ENCODE measurements at places on chromosomes 5 and 9.

- no peak for DNase-seq
Observed at GRCh38 chr5:97888439-97888838, 705.4 kb upstream of the RIOK2 start.

DNA sequence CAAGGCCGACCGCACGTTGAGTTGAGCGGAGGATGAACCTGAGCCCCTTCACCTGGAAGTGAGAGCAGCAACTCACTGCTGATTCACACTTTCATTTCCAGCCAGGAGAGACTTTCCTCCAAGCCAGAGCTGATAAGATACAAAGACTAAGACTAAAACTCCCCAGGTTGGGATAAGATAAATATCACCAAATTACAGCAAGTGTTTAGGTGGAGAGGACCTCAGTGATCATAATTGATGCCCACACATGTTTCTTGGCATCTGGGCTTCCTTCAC, 6.4 kb upstream of the NKD2 start:
- DNase-seq = no peak

DNA sequence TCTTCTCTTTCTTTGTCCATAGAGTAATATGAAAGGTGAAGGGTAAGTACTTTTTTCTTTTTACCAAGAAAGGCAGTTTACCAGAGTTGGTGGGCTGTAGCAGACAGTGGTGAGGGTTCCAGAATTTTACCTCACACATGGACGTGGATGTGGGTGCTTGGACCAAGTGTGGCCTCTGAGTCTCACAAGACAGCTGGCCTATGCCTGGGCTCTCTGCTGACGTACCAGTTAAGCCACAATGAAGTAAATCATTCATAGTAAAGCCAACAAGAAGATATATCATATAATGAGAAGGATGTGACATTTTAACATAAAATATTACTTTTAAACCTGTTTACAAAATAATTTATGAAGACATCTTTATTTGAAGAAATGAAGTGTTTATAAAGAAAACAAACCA, 106.0 kb downstream of the PRKACG start:
- DNase-seq = no peak

GRCh38 chr9:38680837-38681445, 39.0 kb downstream of the FAM240B start:
- DNase-seq = no peak

DNA sequence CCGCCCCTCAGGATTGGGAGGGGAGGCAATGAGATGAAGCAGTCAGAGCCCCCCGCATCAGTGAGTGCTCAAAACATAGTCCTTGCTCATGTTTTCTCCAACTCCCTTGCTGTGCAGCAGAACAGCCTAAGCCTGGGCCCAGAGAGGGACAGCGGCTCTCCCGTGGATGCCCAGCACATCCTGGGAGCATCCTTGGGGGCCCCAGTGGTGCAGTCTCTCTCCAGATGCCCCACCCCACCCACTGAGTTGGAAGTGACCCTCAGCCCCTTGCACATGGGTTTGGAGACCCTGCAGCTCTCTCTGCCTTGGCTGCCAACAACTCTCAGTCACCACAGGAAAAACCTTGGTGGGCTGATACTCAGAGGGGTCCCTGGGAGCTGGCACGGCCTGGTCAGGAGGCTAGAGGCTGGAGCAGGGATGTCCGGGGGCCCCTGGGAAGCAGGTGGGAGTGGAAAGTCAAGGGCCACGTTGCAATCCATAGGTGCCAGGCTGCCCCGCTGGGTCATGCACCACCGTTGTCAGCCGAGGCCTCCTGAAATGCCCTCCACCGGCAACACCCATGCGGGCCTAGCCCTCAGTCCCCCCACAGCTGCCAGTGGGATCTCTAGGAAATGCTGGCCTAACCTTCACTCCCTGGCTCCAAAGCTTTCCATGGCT, 242.5 kb downstream of the PBX3 start:
- no peak for DNase-seq

DNA sequence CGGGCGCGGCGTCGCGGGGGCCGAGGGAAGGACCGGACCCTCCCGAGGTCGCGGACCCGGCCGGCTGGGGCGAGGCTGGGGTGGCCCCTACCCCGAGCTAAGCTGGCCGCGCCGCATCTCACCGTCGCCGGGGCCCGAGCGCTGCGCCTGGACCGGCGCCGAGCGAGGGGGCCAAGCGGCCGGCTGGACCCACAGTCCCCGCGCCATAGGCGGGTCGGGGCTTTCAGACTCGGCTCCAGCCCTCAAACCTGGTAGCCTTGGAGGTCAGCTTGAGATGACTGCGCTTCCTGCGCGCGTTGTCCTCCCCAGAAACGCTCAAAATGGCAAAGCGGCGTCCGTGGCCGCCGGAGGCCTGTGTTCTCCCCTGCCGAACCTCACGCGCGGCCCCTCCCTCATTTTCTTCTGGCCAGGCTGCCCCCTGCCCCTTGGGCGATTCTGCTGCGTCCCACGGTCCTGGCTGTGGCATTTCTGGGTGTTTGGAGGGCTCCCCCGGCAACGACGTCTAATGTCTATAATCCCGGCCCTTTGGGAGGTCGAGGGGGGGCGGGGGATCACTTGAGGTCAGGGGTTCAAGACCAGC, 8.7 kb upstream of the GRIN1 start:
- DNase-seq = no peak

DNA sequence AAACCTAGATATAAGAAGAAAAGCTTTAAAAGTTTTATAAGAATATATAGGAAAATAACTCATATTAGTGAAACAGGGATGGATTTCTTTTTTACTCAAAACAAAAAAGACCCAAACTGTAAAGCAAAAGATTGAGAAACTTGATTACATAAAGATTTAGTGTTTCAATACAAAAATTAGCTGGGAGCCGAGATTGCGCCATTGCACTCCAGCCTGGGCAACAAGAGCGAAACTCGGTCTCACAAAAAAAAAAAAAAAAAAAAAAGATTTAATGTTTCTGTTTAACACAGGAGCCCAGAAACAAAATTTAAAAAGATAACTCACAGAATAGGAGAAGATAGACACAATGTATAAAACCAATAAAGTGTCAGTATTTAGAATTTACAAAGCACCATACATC, 45.2 kb downstream of the CDC14B start:
- DNase-seq = no peak

- no peak for DNase-seq
Observed at GRCh38 chr5:27619982-27620381, 581.6 kb upstream of the CDH9 start.

GRCh38 chr9:131923766-131924165, 155.9 kb downstream of the MED27 start:
- no peak for DNase-seq

GRCh38 chr9:131833906-131834305, 94.0 kb upstream of the RAPGEF1 start:
- DNase-seq = no peak

- no peak for DNase-seq
Observed at GRCh38 chr5:55821731-55822512, 29.2 kb upstream of the IL31RA start.

GRCh38 chr5:106020894-106021293, 1649.8 kb downstream of the EFNA5 start:
- DNase-seq = no peak

GRCh38 chr5:91114658-91115057, 268.5 kb downstream of the ARRDC3 start:
- no peak for DNase-seq

DNA sequence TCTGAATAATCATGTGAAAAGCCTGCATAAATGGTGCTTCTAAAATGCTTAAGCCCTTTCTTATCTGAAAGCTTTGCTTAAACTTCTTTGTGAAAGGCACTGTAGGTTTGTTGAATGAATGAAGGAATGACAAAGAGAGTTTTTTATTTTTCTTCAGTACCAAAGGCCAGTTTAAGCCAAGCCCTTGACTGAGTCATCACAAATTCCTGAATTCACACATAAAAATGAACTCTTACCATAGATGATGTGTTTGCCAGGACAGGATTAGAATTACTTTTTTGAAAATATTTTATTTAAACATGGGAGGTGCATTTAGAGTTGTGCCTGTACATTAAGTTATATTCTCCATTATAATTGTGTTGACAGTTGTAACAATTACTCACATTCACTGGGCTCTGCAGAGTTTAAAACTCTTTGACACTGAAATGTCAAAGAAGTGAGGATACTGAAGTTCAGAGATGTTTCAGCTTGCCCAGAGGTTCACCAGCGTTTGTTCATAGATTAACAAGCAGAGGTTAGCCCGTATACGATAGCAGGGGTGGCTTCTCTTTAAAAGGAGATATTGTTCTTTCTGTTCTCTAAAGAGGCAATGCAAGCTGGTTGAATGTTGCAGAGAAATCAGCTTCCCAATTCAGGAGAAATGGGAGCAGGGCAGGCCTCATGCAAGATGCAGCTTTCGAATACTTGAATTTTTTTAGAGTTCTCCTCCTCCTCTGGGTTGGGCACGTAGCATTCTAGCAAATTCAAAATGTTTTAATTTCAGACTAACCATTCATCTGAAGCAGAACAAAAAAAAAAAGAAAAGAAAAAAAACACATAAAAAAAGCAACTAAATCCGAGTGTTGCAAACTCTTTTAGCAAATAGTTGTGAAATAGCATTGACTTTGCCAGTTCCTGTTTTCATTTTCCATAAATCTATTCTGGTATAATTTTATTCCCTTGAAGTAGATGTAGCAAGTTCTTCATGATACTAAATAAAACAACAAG, 358.7 kb upstream of the KLF4 start:
- DNase-seq = no peak

DNA sequence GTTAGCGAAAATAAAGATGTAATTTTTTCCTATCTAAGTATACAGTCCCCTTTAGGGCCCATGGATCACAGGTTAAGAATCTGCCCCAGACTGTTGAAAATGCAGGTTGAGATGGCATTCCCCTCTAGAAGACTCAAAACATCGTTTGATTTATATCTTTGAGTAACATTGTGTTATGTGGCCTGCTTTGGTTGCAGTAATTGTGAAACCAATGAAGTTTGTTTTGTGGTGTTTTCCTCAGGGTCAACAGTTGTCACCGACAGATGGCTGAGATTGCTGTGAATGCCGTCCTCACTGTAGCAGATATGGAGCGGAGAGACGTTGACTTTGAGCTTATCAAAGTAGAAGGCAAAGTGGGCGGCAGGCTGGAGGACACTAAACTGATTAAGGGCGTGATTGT, 7.8 kb downstream of the CCT5 start:
- no peak for DNase-seq

- DNase-seq = no peak
Observed at GRCh38 chr9:76417394-76417793, 23.2 kb upstream of the RFK start.

DNA sequence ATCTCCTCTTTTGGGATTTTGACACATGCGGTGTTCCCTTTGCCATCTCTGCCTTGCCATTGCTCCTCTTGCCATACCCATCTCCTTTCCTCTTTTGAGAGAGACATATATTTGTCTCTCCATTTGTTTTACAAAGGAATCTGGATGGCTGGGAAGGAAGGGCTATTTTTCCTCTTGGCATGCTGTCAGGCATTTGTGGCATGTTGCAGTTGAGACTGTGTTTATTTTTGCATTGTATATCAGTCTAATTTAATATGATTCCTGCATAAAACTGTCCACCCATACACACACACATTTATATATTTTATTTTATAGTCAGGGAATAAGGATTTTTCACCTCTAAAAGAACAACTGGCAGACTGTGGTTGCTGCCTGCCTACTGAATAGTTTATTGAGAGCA, 1105.8 kb upstream of the SEMA6A start:
- DNase-seq = no peak

- DNase-seq = no peak
Observed at GRCh38 chr5:103275851-103276250, 17.3 kb downstream of the MACIR start.

GRCh38 chr9:80946496-80947170, 742.7 kb downstream of the TLE1 start:
- no peak for DNase-seq

- no peak for DNase-seq
Observed at GRCh38 chr5:138439477-138440158, 761 bp downstream of the REEP2 start.

DNA sequence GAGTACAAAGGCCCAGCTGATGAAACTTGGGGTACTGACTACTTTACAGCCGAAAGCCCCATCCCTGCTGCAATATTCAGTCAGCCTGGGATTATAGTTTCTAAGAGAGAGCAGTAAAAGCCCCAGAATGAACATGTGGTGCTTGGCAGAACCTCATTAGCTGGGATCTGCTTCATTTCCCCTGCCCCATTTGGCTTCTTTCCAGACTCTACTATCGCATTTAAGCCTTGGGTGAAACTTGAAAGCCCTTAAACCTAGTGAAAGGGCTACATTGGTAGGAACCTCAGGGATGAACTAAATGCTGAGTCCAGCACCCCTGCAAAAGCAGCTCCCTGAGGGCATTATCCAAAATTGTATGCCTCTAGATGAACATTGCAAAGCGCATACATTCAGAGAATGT, 631.1 kb downstream of the ACTL7B start:
- no peak for DNase-seq

GRCh38 chr9:15696979-15697378, 144.1 kb downstream of the CCDC171 start:
- no peak for DNase-seq

- no peak for DNase-seq
Observed at GRCh38 chr9:32427111-32427873, 42.8 kb downstream of the ACO1 start.

- no peak for DNase-seq
Observed at GRCh38 chr9:127178686-127179632, 56.5 kb upstream of the ANGPTL2 start.

DNA sequence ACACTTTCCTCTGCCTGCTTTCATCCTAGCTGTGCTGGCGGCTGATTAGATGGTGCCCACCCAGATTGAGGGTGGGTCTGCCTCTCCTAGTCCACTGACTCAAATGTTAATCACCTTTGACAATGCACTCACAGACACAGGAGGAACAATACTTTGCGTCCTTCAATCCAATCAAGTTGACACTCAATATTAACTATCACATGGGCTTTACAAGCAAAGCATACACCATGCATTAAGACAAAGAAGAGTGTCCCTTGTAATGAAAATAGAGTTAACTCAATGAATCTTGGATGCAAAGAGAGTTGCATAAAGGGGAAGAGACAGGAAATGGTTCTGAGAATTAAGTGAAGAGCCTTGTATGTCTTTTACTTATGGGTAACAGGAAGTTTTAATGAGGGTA, 298.7 kb upstream of the BRINP1 start:
- DNase-seq = no peak

DNA sequence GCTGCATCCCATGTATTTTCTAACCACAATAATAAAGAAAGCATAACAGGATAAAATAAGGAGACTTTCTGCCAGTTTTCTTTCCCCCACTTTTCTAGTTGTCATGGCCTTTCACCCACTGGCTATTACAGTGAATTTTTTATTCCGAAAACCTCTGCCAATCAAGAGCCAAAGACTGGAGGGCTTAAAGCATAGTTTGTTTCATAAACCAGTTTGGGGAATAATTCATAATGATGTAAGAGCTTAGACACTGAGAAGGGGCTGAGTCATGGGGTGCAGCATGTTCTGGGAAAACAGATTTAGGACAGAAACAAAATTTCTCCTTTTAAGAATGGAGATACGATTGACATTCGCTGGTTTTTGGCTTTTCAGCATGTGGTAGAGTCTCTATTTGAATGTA, 4.4 kb upstream of the GLIPR2 start:
- no peak for DNase-seq

- DNase-seq = no peak
Observed at GRCh38 chr9:95831810-95832209, 43.7 kb upstream of the ERCC6L2 start.

- DNase-seq = no peak
Observed at GRCh38 chr9:93243112-93243511, 59.2 kb downstream of the WNK2 start.

GRCh38 chr9:134968823-134969090, 51.0 kb upstream of the FCN1 start:
- no peak for DNase-seq

- DNase-seq = no peak
Observed at GRCh38 chr5:136374003-136374402, 8.7 kb upstream of the TRPC7 start.

- no peak for DNase-seq
Observed at GRCh38 chr5:138489683-138490061, 24.4 kb downstream of the EGR1 start.
